ENCODE measurements at places on chromosomes 5 and 9.

- DNase-seq = no peak
Observed at GRCh38 chr5:87125766-87126165, 141.9 kb upstream of the RASA1 start.

GRCh38 chr9:98248737-98249474 is 6.5 kb downstream of the TBC1D2 start:
- no peak for DNase-seq

GRCh38 chr9:75851917-75852316 is 38.6 kb upstream of the PCSK5 start:
- no peak for DNase-seq

DNA sequence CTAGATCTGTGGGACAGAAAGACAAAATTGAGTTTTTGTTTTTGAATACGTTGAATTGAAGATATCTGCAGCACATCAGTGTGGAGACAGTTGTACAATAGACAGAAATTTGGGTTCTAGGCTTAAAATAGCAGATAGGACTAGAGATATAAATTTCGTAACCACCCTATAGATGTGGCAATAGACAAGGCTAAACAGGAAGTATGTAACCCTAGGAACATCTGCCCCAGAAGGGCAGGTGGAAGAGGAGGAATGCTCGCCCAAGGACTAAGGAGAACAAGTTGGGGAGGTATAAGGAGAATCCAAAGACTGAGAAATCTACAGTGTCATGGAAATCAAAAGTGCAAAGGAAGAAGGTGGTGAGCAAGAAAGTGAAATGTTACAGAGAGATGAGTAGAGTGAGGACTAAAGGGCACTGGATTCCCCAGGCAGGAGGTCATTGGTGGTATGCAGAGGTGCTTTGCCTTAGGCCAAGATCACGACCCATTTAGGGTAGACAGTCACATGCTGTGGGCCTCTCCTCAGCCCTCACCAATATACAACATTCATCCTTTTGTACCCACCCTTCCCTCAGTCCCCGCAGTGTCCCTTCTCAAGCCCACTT is 109.1 kb upstream of the ELL2 start:
- DNase-seq = no peak

- DNase-seq = peak; percentile 40
Observed at GRCh38 chr9:126722922-126723806, 81.7 kb upstream of the ZBTB43 start.

- no peak for DNase-seq
Observed at GRCh38 chr9:135563858-135564257, 2.3 kb downstream of the PAEP start.
